ENCODE measurements at places on chromosomes 16 and 17.

DNA sequence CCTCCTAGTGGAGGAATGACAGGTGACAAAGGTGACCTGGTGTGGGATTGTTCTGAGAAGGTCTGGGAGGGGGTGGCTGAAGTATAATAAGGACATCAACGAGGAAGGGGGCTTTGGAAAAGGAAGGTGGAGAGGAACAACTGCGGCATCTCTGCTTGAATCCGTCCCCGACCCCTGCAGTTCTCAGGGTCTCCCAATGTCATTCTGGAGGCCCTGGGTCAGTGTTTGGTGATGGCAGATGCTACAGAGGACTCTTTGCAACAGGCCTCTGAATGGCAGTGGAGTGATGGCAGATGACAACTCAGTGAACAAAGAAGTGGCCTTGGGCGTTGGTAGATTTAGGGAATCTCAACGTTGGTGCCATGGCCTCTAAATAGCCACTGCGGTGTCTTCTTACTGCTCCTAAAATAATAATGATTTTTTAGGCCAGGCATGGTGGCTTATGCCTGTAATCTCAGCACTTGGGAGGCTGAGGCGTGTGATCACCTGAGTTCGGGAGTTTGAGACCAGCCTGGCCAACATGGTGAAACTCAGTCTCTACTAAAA, 1.3 kb downstream of the ENGASE start:
- no peak for DNase-seq

DNA sequence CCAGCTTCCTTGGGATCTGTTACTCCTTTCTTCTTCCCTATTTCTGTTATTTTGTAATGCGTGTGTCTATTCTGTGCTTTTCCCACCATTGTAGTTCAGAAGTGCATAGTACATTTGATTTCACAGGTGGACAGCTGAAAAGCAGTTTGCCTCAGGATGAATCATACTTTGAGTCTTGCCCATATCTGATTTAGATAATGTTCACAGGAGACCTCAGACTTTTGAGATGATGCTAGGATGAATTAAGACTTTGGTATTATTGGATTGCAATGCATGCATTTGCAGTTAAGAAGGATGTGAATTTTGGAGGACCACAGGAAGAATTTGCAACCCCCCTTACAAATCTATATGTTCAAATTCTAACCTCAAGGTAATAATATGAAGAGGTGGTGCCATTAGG, 769.6 kb downstream of the CDH11 start:
- no peak for DNase-seq

DNA sequence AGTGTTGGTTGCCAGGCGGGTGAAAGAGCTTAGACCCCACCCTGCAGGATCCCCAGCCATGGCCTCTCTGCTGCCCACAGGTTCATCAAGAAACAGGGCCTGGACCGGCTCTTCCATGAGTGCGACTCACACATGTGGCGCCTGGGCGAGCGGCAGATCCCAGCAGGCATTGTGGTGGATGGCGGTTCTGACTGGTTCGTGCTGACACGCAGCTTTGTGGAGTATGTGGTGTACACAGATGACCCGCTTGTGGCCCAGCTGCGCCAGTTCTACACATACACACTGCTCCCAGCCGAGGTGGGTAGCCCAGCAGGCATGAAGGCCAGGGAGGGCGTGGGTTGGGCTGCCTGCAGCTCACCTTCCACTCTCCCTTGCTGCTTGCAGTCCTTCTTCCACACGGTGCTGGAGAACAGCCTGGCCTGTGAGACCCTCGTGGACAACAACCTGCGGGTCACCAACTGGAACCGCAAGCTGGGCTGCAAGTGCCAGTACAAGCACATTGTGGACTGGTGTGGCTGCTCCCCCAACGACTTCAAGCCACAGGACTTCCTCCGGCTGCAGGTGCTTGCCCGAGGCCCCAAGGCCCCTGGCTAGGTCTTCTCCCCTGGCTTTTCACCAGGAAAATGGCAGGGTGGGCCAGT, 9.9 kb downstream of the XYLT2 start:
- DNase-seq = no peak

DNA sequence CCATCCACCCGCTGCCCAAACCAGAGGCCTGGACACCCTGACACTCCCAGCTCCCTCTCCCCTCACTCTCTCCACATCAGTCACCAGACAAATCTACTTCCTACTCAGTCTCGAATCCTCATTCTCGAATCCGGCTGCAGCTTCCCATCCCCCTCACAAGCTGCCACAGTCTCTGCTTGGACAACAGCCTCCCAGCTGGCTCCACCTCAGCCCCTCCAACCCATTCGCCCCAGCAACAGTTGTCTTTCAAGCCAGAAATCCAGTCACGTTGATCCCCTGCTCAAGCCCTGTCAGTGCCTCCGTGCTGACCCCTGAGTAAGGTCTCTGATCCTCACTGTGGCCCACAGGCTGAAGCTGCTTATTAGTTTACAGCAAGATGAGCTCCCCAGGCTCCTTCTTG, 44.2 kb upstream of the MTSS2 start:
- no peak for DNase-seq

DNA sequence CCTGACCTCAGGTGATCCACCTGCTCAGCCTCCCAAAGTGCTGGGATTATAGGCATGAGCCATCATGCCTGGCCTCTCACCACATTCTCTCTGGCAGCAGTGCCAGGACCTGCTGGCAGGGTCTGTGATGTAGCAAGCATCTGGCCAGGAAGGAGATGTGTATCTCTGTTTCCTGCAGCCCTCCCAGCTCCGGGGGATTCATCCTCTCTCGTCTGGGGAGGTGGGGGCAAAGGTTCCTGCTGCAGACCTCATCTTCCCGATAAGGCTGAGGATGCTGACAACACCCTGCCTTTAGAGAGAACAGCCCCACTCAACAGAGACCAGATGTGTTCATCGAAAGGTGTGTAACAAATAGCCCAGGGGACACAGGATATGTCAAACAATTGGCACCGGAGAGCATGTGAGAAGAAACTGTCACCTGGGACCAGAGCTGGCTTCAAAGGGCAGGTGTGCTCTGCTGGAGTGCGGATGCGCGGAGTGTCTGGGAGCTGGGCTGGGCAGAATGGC, 54.8 kb upstream of the SEC14L1 start:
- DNase-seq = no peak

- no peak for DNase-seq
Observed at GRCh38 chr16:3327514-3327913, 22.2 kb downstream of the ZNF75A start.

DNA sequence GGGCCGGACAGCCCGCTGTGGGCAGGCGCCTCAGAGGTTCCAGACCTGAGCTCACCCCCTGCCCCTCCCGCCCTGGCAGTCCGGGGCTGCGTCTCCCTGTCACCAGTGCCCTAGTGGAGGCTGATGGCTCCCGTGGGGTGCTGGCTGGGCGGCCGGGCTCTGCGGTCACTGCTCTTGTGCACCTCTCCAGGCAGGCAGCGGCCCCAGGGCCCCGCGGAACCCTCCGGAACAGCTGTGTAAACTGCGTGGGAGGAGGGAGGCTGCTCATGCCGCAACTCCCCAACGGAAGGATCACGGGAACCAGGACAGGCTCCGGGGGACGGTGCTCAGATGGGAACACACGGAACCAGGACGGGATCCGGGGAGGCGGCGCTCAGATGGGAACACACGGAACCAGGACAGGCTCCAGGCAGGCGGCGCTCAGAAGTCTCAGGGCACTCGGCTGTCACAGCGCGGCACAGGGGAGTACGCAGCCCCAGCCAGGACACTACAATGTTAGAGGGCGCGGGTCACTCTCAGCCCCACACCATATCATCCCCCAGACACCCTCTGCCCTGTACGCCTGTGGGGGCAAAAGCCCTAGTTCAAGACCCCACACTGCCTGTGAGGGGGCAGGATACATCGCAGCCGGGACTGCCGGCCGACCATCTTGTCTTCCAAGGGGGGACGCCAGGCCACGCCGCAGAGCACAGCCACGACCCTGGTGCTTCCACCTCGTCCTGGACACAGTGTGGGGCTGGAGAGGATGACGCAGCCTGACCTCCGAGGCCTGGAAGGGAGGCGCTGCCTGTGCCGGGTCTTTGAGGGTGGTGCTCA, 74.0 kb upstream of the GNG13 start:
- DNase-seq = no peak

Measured in SHP77 (cell line).